ENCODE measurements at places on chromosomes 13 and 19.

GRCh38 chr19:14091813-14092462 is 1.4 kb upstream of the SAMD1 start:
- DNase-seq: no peak

GRCh38 chr19:28471731-28472510 is 741.0 kb downstream of the UQCRFS1 start:
- DNase-seq: no peak

GRCh38 chr19:51514866-51515481 is 13.4 kb upstream of the SIGLEC12 start:
- no peak for DNase-seq

DNA sequence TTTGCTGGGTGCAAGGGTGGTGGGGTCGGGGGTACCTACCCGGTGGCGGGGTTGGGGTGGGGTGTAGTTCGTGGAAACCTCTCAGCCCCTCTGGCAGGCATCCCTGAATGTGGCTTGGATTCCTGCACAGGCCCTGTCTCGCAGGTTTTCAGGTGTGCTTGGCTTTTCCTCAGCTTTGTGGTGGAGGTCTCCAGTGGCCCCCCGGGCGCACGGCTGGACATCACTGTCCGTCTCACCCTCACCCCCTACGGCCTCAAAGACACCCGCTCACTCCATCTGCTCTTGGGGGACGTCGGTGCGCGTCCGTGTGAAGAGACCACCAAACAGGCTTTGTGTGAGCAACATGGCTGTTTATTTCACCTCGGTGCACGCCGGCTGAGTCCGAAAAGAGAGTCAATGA is 44.3 kb downstream of the ZNF146 start:
- no peak for DNase-seq

DNA sequence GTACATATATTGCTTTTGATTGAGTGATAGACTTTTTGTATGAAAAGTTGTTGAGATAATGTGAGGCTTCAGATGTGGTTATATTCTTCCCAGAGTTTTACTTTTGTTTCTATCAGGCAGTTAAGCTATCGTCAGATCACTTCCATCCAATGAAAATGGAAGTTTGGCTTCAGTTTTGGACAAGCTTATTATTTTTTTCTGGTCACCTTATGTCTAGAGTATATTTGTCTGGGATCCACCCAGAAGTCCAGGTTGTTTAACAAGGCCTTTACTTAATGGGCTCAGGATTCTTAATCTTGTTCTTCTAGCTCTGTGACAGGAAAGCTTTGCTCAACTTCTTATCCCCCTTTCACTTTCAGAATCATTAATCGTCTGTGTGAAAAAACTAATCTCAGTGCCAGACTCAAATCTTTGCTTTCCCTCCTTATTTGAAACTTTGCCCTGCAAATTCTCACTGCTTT is 150.9 kb downstream of the PDS5B start:
- DNase-seq: no peak

GRCh38 chr19:58037927-58038687 is 4.3 kb downstream of the ZSCAN1 start:
- DNase-seq: no peak

GRCh38 chr19:50835785-50836542 is 2.6 kb upstream of the KLK15 start:
- DNase-seq: no peak

- DNase-seq: no peak
These were observed 31.9 kb downstream of the PTPRS start for GRCh38 chr19:5308451-5309437.

GRCh38 chr13:73972545-73972944 is 161.7 kb downstream of the KLF12 start:
- no peak for DNase-seq

DNA sequence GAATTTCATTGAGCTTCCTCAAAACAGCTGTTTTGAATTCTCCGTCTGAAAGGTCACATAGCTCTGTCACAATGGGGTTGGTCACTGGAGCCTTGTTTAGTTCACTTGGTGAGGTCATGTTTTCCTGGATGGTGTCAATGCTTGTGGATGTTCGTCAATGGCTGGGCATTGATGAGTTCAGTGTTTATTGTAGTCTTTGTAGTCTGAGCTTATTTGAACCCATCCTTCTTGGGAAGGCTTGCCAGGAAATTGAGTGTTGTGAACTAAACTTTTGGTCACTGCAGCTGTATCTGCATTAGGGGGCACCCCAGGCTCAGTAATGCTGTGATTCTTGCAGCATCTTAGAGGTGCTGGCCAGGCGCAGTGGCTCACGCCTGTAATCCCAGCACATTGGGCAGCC is 22.0 kb downstream of the BLOC1S3 start:
- no peak for DNase-seq

- DNase-seq: no peak
These were observed 10.9 kb upstream of the ZNF90 start for GRCh38 chr19:20066861-20067260.

- DNase-seq: no peak
These were observed 1.8 kb downstream of the DACH1 start for GRCh38 chr13:71864986-71865873.

GRCh38 chr13:105937451-105937850 is 598.0 kb downstream of the EFNB2 start:
- DNase-seq: no peak

DNA sequence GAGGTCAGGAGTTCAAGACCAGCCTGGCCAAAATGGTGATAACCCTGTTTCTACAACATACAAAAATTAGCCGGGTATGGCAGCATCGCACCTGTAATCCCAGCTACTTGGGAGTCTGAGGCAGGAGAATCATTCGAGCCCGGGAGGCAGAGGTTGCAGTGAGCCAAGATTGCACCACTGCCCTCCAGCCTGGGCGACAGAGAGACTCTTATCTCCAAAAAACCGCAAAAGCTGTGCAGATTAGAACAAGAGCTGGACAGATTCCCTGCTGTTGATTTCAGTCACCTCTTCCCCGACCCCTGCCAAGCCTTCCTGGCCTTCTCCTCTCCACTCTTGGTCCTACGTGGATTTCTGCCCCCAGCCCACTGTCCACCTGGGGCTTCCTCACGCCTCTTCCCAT is 8.3 kb downstream of the CAMSAP3 start:
- DNase-seq: no peak

DNA sequence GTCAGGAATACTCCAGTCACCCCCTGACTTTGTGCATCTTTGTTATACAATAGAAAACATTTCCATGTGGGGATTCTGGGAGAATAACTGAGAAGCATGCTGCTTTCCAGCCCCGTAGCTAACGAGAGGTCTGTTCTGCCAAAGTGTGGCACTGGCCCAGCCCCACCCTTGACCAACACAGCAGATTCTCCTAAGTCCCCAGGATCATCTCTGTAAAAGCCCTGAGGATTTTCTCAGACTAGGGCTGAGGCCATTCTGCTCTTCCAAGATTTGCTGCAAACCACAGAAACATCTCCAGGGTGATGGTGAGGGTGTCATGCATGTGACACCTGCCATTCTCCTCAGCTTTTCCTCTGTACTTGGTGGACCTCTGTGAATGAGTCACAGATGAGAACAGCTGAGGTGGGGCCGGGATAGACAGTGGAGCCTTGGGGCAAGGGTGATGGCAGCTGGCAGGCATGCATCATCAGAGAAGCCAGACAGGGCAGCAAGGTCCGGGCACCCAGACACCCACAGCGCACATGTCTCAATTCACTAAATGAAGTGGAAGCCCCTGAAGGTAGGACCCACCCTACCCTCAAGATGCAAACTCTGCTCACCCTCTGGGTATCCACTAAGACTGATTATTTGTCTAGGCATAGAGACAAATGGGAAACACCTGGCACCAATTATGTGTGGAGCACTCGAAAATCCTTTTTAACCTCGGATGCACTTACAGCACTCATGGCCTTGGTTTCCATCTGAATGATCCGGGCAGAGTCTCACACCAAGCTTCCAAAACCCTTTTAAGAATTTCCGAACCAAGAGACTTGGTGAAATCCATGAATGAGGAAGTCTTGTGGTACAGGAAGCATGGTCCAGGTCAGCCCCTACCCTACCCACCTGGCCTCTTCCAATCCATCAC is 20.1 kb upstream of the DOCK9 start:
- no peak for DNase-seq

- no peak for DNase-seq
These were observed 272.6 kb upstream of the SOX21 start for GRCh38 chr13:94984958-94985357.

GRCh38 chr19:48746738-48747575 is at the start of gene IZUMO1:
Gene IZUMO1 (minus strand): TSS chr19:48746909. CDS start chr19:48745859, 1,050 bp downstream.
- no peak for DNase-seq

Measured in esophagus squamous epithelium (tissue), 5 donors.